Activated CD4-positive, alpha-beta T cell treated with anti-CD3 and anti-CD28 coated beads, Interleukin-2, amount 10 ng/mL, durations not matched to agents 24 days and 14 days (primary cell): ENCODE measurements at places on chromosomes 5 and 9.

DNA sequence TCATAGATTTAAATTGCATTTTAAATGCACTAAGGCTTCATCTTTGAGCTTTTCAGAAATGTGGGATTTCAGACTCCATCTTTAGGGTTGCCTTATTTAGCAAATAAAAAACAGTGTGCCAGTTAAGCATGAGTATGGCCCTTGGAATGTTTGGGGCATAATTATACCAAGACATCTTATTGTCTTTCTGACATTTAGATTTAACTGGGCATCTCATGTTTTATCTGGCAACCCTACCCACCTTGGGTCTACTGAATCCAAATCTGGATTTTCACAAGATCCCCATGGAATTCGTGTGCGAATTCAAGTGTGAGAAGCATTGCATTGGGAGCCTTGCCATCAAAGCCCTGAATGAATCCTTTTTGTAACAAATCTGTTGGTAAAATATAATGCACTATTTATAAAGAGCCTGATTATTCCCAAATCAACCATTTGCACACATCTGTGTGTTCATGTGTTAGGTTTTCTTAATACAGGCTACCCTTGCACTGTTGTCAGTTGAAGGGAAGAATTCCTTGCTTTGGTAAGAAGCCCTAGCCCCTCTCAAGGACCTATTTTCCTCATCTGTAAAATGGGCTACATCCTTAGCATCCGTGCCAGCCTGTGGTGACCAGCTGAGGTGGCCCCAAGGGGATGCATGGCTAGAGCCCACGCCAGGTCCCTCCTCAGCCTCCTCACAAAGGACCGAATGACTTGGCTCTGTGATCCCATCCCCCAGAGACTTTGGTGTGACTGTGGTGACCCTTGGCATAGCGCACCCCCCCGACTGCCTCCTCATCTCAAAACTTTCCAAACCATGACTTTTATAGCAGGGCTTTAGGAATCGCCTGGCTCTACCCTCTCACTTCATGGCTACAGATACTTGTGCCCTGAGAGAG lies 8.1 kb downstream of the GSN start:
- no peak for DNase-seq

- DNase-seq, result no peak
These were observed 455.3 kb upstream of the PTGER4 start for GRCh38 chr5:40224421-40224820.

GRCh38 chr5:163506095-163506457 lies 657 bp downstream of the MAT2B start:
- peak; percentile 74 for DNase-seq

GRCh38 chr9:134477342-134477925 lies 151.2 kb downstream of the RXRA start:
- no peak for DNase-seq

DNA sequence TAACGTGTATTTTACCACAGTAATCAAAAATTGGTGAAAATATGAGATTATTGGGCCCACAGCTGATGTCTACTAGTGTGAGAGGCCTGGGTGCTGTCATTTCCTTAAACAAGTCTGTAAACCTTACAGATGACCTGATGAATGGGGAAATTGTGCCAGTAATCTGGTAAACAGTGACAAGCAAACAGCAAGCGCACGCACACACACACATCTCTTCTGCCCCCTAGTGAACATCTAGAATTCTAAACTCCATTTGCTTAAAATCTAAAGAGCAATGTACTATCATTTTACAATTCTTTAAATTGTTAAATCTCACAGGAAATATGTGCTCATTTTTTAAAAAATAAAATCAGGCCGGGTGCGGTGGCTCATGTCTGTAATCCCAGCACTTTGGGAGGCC lies 7.5 kb upstream of the RAPGEF1 start:
- DNase-seq, result peak; percentile 80

DNA sequence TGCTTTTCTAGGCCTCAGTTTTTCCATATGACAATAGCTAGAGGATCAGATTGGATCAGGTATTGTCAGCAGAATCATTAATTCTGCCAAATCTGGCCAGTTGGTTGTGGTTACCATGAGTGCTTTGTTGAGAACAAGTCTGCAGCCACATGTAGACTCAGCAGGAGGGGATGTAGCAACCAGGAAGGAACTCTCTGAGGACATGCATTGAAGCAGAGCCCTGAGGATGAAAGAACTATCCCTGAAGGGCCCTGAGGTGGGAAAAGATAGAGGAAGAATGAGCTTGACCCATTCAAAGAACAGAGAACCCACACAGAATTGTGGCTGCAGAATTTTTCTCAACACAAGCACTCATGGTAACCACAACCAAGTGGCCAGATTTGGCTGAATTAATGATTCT lies 60.1 kb upstream of the AFAP1L1 start:
- DNase-seq, result no peak

DNA sequence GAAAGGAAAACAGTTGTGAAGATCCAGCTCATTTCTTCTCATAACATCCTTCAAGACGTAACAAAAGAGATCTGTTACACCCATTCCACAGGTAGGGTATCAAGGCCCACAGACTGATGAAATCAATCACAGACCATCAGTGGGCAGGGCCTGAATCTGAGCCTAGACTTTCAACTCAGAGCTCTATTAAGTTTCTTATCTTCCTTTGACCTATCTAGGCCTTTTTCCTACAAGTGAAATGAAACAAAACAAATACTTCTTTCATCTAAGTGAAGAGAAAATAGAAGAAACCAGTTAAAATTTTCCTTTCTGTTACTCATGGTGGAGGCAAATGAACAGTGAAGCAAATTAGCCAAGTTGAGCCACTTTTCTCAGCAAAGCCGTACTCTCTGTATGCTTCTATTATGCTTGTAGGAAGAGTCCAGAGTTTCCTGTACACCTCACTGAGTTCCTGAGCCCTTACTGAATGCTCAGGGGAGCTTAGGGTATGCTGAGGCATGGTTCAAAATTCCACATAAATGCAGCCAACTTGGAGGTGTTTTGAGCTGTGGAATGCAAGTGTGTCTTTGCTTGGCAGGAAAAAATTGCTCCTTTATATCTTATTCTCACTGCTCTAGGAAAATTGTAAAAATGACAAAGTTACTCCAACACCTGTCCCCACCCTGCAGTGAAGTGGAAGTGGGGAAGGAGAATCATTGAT lies 91.9 kb downstream of the FEM1C start:
- no peak for DNase-seq

DNA sequence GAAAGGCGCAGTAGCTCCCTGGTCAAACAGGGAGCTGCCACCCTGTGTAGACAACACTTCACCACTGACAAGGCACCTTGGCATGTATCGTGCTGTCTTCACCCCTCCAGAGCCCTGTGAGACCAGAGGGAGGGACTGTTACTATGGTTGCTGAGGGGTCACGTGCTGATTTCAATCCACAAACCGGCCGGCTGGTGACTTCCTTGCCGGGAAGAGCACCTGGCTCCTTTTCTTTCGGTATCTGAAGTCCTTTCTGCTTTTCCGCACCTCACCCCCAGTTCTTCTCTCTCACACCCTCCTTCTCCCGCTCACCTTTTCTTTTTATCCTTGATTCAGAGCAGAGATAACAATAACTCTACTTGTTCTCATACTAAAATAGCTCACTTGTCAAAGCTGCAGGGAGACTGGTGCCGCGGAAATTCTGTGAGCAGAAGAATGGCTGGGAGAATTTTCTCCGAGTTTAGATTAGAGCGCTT lies 327.2 kb downstream of the ZSWIM6 start:
- DNase-seq, result no peak

- no peak for DNase-seq
These were observed 48.0 kb upstream of the SAP30L start for GRCh38 chr5:154397652-154398406.

GRCh38 chr5:90050103-90050502 lies 359.5 kb downstream of the CETN3 start:
- DNase-seq, result no peak

- DNase-seq, result peak; percentile 88
These were observed 10.4 kb downstream of the TRIM14 start for GRCh38 chr9:98108531-98109031.

GRCh38 chr5:173664154-173664526 lies 47.7 kb upstream of the BOD1 start:
- DNase-seq, result no peak

DNA sequence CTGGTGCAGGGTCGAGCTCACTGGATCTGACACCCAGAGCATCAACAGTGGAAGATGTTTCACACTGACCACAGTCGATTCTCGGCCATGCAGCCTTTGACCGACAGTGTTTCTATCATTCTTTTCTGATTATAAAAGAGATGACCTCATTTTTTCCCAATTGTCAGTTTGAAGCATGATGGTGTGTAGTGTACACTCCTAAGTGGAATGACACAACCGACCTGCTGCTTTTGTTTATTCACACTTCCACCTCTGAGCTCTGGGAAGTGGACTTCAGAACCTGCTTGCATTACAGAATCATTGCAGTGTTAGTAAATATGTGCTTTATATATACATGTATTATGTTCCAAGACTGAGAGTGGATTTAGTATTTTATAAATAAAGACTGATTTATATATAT lies 128.6 kb downstream of the IRX2 start:
- no peak for DNase-seq

- DNase-seq, result no peak
These were observed 7.4 kb downstream of the CPLX2 start for GRCh38 chr5:175878544-175879438.

GRCh38 chr5:5318426-5319190 lies 103.9 kb upstream of the ICE1 start:
- DNase-seq, result no peak

DNA sequence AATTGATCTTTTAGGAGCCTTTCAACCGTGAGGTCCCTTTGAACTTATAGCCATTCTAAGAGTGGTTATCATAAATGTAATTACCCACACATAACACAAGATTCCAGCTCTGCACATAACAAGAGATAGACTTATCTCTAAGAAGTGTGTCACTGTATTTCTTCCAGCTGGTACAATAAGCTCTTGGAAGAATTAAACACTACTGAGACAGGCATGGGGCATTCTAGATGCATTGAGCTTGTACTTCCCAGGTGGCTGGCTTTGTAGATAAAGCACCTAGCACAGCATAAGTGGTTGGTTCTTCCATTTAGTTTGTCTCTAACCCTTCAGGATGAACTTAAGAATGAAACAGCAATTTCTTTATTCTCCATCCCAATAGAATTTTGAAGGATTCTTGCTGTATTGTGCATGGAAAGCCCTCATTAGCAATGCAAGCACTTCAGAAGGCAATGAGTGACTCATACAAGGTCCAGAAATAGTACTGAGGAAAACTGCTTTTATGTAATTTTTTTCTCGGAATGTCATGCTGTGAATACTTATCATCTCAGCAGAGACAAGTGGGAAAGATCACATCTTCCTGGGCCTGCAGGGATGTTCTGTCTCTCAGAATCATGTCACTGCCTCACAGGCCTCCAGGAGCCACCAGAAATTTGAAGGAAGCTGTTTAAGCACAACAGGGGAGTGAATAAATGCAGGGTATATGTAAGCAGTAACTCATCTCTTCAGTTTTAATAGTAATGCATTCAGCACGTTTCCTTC lies 91.1 kb upstream of the CD180 start:
- DNase-seq, result no peak

GRCh38 chr9:133529874-133530273 lies 4.6 kb upstream of the ADAMTSL2 start:
- DNase-seq, result no peak

- no peak for DNase-seq
These were observed 12.5 kb downstream of the KCNT1 start for GRCh38 chr9:135714242-135715055.

DNA sequence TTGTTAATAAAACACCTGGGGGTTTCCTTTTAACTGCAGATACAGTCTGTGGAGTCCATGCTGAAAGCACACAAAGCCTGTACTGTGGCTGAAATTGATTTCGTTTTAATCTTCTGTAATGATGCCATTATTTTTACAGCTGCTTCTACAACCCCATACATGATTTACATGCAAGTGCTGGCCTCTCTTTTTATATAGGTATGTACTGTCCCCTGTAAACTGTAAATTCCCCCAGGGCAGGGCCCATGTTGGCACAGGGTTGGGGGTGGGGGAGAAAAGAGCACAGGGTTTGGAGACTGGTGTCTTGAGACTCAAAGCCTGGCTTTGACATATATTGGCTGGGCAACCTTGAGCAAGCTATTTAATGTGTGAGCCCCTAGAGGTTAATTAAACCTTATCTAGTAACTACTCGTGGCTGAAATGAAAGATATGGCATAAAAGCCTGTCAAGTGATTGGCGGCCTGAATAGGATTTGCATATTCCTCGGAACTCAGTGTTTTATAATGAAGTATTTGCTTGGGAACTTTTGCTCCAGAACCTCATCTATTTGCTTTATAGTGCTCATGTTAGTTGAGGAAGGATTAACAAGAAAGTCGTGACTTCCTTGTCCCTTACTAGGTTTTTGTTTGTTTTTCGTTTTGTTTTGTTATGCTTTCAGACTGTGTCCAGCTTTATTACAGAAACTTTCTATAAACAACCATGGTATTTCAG lies 34.0 kb downstream of the KLF4 start:
- no peak for DNase-seq

DNA sequence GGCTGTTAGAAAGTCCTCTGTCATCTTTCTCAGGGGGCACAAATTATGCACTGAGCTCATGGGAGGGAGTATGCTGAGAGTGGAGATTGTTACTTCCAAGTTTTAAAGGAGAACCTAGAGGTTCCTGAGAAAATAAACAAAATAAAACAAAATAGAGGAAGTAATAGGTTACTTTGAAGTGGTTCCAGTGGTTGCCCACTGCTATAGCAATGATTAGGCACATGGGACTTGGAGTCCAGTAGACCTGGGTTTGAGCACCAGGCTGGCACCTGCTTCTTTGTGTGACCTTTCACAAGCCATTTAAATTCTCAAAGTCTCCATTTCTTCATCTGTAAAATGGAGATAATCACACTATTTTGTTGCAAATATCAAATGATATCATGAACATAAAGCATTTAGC lies 13.8 kb upstream of the CDC23 start:
- DNase-seq, result no peak

DNA sequence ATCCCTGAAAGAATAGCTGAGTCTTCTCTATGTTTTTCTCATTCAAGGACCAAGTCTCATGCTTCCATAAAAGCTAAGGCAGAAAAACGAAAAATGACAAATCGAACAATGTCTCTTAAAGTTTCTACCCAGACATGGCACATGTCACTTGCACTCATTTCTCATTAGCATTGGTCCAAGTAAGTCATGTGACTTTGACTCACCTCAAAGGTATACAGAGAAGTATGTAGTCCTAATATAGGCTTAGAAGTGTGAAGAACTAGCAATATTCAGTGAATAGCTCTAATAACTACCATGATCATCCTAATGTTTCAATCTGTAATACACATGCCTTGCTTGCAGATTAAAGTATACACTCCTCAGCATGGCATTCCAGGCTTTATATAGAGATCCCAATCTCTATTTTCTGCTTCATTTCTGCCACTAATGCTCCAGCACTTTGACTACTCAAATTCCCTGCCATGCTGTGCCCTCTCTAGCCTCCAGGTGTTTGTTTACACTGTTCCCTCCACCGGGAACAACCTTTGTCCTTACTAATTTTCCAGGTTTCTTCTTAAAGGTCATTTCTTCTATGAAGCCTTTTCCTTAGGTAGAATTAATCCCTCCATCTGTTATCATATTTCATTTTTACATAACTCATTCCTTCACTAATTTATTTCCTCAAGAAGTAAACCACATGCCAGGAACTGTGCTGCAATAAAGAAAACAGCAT lies 98.9 kb downstream of the CEMIP2 start:
- DNase-seq, result no peak

- no peak for DNase-seq
These were observed 76.3 kb downstream of the FOCAD start for GRCh38 chr9:20760246-20760891.
